Stimulated activated CD4-positive, alpha-beta T cell treated with anti-CD3 and anti-CD28 coated beads, TNF-alpha, amount 100 ng/mL, for 4 hours (primary cell): ENCODE measurements at places on chromosomes 1 and 21.
A peak's percentile ranks its signal among the peaks of the same experiment; 100 is the strongest.

DNA sequence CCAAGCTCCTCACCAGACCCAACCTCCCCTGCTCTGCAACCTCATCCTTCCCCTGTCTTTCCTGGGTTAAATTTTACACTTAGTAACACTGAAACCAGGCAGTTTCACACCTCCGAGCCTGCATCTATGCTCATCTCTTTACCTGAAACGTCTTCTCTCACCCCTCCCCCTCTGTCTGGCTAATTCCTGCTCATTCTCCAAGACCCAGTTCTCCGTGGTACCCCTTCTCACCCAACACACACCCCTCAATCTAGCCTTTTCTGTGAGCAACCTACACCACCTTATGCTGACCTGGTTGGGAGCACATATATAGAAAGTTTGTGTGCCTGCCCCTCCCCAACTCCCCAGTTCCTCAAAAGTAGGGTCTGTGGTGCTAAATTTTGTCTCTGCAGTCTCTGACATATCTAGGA is 3.7 kb upstream of the KIAA1614 start:
- DNase-seq = no peak

DNA sequence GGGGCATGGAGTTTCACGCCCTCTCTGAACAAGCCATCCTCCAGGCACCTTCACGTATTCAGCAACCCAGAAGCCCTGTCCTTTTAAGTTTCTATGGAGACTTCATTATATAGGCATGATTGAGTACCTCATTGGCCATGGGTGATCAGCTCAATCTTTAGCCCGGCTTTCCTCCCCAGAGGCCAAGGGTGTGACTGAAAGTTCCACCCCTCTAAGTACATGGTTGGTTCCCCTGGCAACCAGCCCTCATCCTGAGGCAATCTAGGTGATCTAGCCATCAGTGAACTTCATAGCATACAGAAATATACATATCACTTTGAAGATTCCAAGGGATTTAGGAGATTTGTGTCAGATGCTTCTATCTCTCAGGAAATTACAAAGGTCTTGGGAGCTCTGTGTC is 21.3 kb upstream of the DHX9 start:
- no peak for DNase-seq

GRCh38 chr1:227934476-227935313 is 13.0 kb downstream of the WNT9A start:
- DNase-seq = peak; percentile 13

DNA sequence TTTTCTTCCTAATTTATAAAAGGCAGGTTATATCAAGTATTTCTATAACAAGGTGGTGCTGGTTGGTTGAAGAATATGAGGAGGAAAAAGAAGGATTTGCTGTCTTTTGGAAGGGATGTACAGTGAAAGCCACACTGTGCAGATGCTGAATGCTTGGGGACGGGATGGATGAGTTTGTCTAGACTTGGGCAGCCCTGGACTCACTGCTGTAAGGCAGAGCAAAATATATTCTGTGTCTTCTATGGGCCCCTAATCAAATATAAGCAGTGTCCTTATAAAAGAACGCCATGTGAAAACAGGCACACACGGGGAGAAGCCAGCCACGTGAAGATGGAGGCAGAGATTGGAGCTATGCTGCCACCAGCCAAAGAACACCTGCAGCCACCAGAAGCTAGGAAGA is 47.4 kb downstream of the PHC2 start:
- no peak for DNase-seq

- no peak for DNase-seq
Observed at GRCh38 chr1:201280884-201281283, 2.4 kb upstream of the PKP1 start.

DNA sequence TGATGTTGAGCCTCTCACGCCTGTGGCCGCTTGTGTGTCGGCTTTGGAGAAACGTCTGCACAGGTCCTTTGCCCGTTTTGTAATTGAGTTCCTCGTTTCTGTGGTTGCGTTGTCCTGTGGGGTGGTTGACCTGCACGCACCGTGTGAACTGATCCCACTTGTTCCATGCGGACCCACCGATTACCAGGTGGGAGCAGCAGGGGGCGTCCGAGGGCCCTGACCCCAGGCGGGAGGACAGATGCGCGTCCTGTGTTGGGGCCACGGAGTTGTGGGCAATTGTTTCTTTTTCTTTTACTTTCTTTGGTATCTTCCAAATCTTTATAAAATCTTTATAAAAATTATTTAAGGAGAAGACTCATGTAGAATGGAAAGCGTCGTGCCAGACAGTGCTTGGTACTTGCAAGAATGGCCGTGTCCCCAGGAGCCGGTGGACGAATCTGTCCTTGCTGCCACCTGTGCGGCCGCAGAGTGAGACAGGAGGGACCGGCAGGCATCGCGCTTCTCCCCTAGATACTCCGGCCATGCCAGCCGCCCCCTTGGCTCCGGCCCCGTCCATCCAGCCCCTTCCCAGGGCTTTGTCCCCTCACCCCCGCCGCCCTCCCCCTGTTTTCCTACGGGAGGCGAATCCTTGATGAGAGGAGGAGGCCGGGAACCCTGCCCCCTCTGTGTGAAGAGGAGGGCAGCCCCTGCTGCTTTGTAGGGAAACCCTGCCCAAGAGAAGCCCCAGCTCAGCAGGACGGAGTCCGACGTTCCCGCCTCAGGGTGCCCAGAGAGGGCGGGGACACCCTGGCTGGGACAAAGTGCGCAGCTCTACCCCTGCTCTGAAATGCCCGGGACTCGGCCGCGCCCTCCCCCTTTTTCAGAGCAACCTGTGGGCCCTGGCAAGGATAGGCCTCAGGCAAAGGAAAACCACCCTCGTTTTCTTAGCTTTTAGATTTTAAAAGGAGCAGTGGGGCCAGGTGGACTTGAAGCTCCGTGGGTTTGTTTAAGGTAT is 41.7 kb downstream of the PRKCZ start:
- peak; percentile 18 for DNase-seq

GRCh38 chr1:229220163-229220846 is 50.6 kb upstream of the RAB4A start:
- no peak for DNase-seq

DNA sequence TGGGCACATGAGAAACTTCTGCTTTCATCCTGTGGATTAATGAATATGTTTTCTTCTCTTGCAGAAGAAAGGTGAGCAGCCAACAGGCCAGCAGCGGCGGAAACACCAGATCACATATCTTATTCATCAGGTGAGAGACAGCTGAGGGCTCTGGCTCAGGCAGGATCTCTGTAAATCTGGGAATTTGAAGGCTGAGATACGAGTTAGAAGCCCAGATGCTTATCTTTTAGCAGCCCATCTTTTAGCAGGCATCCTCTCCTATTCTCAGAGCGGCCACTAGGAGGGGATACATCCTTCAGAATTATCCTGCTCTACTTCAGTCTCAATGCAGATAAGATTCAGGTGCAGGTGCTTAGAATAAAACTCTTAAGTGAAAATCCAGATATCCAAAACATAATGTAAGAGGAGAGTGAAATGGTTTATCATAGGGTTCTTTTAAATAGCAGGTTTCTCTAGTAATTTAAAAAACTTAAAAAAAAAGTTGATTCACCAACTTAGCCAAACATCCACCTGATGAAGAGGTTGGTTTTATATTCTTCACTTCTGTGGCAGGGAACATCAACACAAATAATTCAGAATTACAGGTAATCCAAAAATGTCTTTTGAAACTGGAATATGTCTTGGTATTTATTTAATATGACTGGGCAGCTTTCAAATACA is 19.3 kb downstream of the SH2D2A start:
- DNase-seq = no peak

DNA sequence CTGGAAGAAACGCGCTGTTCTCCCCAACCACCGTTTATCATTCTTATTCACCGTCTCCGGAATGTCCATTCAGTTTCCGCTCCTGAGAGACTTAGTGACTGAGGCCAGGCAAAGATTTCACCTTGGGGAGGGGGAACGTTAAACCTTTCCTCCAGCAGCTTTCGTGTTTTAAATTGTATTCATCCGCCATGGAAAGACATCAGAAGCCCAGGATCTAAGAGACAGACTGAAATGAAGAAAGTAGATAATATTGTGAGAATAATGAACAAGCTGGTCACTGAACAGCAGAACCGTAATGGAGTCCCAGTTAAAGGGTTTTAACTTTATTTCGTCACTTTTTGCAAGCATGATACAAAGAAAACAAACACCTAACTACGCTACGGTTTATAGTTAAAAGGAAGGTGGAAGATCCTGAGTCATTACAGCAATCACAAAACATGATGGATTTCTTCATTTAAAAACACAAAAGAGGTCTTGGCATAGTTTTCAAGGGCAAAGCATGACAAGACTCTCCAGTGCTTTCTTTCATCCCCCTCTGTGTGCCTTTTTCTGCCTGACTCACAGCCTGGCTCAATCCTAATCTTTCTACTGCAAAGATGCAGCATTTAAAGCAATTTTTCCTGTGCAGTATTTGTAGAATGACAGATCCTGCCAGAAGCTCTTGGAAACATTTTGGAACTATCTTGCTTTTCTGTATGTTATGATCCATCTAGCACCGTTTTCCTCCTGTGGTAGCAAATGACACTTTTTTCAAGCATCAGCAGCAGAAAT is 722 bp upstream of the SLC19A2 start:
- DNase-seq = no peak

GRCh38 chr1:22462928-22463327 is 11.3 kb downstream of the ZBTB40 start:
- no peak for DNase-seq

DNA sequence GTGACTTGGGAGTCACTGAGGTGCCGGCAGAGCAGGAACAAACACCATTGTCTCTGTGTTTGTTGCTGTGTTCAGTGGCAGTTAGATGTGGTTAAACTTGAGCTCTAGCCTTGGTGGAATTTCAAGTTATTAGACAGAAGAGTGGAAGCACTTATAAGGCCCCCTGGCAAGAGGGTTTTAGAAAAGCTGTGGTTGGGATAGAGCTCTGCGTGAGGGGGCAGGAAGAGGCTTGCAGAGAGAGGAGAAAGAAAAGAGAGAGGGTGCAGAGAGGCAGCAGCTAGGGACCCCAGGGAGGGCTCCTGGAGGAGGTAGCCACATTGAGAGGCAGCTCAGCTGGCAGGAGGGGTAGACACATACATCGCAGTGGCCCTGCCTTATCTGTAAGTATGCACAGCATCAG is 128.2 kb downstream of the GALNT2 start:
- no peak for DNase-seq

DNA sequence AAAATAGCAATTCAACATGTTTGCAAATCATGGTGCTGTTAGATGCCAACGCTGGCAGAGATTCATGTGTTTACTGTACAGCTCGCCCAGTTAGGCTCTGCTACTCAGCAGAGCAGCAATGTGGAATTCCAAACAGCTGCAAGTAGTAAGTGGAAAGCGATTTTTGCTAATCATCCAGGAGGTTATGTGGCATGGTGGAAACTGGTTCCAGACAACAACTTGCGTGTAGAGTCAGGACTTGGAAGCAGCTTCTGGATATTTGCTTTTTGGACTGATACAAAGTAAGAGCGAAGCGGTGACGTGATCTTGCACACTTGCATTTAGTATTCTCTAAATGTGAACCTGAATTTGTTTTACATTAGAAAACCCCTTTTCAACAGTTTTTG is 27.1 kb upstream of the HHAT start:
- no peak for DNase-seq

- no peak for DNase-seq
Observed at GRCh38 chr1:67626090-67626860, 58.7 kb upstream of the GADD45A start.

DNA sequence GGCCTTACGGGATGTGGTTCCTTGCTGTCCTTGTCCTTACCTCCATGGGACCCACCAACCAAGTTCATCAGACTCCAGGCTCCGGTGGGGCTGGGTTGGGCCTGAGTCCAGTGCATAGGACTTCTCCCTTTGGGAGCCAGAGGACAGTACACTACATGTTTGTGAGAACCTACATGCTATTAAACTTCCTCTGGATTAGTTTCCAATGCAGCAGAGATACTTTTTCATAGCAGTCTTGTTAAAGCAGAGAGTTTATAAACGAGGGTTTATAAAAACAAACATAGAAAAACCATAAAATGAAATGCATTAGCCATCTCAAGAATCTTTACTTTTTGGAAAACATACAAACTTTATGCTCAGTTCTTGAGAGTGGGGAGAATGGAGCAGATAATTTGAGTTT is 33.4 kb downstream of the INKA2 start:
- no peak for DNase-seq

- DNase-seq = no peak
Observed at GRCh38 chr1:19483261-19483660, 2.1 kb downstream of the CAPZB start.

- DNase-seq = no peak
Observed at GRCh38 chr1:178497903-178498478, 1.2 kb upstream of the CLEC20A start.

- no peak for DNase-seq
Observed at GRCh38 chr1:175272361-175272760, 79.8 kb upstream of the KIAA0040 start.

DNA sequence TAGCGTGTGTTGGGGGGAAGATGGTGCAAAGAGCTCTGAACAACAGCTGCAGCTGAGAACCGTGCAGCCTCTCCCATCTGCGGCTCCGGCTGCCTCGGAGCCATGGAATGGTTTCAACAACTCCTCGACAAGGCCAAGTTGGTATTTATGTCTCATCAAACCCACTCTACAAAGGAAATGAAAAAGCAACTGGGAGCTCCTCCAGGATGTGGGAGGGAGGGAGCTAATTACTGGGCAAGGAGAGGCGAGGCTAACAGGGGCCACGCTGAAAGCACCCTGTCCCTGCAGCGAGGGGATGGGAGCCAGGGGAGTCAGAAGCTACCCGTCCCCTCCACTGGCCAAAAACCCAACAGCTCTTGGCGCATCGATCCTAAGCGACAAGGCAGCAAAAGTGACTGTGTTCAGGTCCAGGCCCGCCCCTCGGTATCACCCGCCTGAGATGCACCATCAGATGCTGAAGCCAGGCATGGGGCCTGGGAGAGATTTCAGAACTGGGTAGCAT is 63.1 kb downstream of the ACOT7 start:
- DNase-seq = no peak

DNA sequence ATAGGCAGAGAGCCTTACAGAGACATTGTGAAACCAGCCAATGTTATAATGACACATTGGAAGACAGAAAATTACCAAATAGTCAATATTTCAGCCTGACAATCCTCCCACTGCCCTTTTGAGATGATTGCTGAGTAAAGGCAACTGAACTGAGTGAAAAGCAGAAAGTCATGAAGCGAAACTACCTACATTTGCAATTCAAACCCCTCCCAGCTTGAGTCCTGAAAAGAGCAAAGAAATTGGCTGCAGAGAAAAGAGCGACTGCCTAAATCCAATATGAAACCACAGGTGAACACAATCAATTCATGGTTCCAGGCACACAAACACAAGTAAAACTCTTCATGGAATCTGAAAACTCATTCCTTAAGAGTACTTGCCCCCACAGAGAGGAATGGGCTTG is 143.4 kb upstream of the CHRM3 start:
- no peak for DNase-seq

DNA sequence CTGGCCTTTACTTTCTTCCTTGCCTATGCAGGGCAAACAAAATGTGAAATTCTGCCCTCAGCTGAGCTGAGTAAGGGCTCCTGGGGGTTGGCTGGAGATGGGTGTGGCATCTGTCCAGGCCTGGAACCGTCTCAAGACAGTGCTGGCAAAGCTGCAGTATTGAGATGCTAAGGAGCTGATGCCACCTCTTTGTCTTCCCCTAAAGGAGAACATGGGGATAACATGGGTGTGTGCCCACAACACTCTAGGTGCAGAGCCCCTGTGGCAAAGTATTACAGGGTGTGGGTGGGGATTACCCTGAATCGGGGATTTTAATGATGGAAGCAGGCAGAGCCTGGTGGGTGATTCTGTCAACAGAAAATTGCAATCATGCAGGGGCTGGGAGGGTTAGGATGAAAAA is 2.5 kb upstream of the ST3GAL3 start:
- DNase-seq = no peak

- no peak for DNase-seq
Observed at GRCh38 chr21:15330872-15331271, 266.1 kb upstream of the NRIP1 start.
